Esophagus muscularis mucosa (tissue), 4 donors: ENCODE measurements at places on chromosomes 5 and 9. TPM values are rescaled to one million over a fixed set of nuclear protein-coding genes. Genes with fewer than 3 reads are reported as not detected.

GRCh38 chr9:26142201-26142600 is 464.0 kb upstream of the TUSC1 start:
- DNase-seq = no peak

- no peak for DNase-seq
Measured at GRCh38 chr5:55816342-55816741, 34.8 kb upstream of the IL31RA start.

GRCh38 chr5:10533226-10533625 is 30.6 kb upstream of the ANKRD33B start:
- DNase-seq = no peak

- DNase-seq = no peak
Measured at GRCh38 chr9:18487611-18488010, 13.7 kb downstream of the ADAMTSL1 start.

The BSPRY gene
- 0.83 TPM for total RNA-seq

The SUSD3 gene
- total RNA-seq = 1.2 TPM

The CMYA5 gene
- total RNA-seq = 8.4 TPM
